ENCODE measurements at places on chromosomes 2 and 18.

DNA sequence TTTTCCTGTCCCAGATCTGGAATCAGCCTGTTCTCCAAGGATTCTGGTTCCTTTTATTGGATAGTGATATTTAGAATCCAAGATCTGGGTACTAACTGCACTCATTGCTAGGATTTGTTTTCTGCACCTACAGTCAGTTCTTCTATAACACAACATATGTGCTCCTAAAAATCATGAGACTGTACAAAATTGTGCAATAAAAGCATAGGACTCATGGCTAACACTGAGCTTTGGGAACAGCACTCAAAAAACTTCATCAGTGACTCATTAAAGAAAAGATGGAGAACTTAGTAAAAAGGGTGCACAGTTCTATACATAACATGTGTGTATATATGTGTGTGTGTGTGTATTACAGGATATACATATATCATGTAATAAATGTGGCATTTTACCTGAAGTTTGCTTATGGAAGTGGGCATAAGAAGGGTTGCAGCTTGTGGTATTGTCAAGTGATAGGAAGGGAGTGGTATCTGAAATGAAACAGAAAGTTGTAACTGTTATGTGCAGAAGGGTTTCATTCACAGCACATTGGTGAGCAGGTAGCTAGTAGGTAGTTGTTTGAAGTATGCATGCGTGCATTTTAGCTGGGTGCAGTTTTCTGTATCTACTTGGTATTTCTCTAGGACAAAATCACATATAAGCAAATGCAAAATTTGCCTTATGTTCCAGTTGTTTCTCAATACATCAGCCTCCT lies 5.9 kb upstream of the SCYGR2 start:
- no peak for DNase-seq

GRCh38 chr2:226721541-226721940 lies 78.1 kb downstream of the IRS1 start:
- no peak for DNase-seq

DNA sequence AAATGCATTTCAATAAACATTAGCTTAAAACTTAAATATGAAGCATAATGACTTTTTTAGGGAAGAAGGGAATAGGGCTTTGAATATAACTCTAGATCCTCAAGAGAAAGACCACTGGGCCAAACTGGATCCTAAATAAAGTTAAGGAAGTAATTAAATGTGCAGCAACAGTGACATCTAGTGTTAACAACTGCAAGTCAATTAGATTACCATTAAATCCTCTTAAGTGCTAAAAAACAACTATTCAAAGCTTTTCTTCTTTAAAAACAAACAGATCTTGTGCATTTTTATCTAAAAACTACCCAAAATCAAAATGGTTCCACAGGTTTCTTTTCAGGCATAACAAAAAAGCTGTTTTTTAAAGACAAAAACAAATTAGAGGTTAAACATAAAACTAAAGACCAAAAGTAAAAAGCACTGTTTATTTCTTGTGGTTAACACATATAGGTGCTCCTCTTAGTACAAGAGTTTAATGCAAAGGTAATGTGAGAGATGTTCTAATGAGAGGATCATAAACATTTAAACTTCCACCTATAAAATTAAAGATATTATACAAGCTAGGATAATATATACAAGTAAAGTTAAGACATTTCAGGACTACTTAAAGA lies 111.4 kb downstream of the THADA start:
- DNase-seq = no peak

DNA sequence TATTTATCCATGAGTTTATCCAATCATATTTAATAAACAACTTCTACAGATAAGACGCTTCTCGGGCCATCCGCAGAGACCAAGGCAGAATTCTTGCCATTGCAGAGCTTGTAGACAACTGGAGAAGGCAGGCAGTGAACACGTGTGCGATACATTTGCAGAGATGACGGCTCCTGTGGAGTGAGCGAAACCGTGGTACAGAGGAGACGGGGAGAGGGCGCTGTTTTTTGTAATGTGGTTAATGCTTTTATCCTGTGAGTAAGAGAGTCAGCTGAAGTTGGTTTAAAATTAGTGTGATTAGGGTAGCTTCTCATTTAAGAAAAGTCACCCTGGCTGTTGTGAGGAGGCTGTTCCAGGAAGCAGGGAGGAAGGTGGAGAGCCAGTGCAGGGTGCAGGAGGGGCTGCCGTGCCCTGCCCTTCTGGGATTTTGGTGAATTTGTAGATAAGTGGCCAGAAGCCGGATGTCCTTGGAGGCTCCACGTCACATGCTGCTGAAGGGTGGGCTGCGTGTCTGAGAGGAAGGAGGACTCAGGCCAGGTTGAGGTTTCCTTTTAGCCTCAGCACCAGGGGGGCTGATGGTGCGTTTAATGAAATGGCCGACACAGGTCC lies 151.4 kb downstream of the SNTG2 start:
- DNase-seq = no peak

DNA sequence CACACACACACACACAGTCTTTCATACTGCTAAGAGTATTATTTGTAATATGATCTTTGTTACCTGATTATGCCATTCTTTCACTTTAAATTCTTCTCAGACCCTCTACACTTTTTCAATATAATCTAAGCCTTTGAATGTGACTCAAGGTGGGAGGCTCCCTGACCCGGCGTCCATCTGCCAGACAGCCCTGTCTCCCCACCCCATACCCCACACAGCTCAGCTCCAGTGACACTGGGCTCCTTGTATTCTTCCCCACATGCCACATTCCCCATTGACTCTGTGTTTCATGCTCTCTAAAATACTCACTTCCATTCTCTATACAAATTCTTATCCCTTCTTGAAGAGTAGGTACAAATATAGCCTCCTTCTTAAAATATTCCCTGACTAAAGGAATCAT lies 442.2 kb downstream of the TGIF1 start:
- DNase-seq = no peak

All from stimulated activated CD8-positive, alpha-beta memory T cell treated with anti-CD3 and anti-CD28 coated beads, Interleukin-4, amount 100 ng/mL, for 1 hour (primary cell).